ENCODE measurements at places on chromosomes 1 and 21. TPM values are rescaled to one million over a fixed set of nuclear protein-coding genes. Genes with fewer than 3 reads are reported as not detected.

RPE65 gene
- 0.24 TPM for total RNA-seq

GRCh38 chr1:112344754-112345423, 51.1 kb upstream of the CTTNBP2NL start:
- peak; percentile 65 for DNase-seq

- no peak for DNase-seq
These were observed 20.1 kb downstream of the GALNT2 start for GRCh38 chr1:230087028-230087716.

DNA sequence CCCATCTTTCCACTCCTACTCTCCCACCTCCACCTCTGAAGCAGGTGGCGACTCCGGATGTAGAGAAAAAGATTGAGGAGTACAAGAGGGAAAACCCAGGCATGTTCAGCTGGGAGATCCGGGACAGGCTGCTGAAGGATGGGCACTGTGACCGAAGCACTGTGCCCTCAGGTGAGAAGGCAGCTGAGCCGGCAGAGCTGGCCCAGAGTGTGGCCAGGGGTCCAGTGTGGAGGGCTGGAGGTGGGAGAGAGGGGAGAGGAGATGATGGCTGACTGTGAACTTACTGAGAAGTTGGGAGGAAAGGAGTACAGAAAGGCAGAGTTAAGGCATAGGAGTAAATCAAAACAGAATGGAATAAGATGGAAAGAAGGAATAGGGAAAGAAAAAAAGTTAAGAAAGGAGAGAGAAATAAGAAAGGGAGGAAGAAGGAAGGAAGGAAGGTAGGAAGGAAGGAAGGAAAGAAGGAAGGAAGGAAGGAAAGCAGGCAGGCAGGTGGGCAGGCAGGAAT, 4.5 kb downstream of the PAX7 start:
- no peak for DNase-seq

- no peak for DNase-seq
These were observed 6.1 kb downstream of the TIE1 start for GRCh38 chr1:43306688-43307457.

- DNase-seq = no peak
These were observed 8.7 kb downstream of the SYNJ1 start for GRCh38 chr21:32719085-32719484.

DNA sequence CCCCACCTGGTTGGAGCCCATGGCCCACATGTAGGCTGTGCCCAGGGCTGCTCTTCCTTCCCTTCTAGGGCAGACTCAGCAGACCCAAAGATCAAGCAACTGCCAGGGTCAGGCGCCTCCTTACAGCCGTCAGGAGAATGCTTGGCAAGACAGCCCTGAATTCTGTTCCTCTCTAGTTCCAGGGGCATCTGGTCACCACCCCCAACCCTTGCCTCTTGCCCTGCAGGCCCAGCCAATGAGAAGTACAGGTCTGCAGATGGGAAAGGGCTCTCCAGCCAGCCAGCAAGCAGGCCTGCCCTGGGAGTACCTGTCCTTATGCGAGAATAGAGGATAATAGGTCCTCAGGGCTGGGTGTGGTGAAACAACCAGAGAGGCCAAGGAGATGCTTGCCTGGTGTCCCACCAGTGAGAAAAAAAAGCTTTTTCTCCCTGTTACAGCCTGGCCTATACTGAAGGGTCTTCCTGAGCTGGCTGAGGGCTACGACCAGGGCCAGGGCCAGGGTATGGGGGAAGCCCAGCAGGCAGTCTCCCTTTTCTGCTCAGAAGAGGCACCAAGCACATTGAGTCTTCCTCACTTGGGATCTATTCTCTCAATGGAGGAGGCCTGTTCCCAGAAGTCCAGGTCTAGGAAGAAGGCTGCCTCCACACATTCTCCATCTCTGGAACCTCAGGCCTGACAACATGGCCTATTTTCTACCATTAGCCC, 31.4 kb downstream of the NAV1 start:
- DNase-seq = no peak

DNA sequence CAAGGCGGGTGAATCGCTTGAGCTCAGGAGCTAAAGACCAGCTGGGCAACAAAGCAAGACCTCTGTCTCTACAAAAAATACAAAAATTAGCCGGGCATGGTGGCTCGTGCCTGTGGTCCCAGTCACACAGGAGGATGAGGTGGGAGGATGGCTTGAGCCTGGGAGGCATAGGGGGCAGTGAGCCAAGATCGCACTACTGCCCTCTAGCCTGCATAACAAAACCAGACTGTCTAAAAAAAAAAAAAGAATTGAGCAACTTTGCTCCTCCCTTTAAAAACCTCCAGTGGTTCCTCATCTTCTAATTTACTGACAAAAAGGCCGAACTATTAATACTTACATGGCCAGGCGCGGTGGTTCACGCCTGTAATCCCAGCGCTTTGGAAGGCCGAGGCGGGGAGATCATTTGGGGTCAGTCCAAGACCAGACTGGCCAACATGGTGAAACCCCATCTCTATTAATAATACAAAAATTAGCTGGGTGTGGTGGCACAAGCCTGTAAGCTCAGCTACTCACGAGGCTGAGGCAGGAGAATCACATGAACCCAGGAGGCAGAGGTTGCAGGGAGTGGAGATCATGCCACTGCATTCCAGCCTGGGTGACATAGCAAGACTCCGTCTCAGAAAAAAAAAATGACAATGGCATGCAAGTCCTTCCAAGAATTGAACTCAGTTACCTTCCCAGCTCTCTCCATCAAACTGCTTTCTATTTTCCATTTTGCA, 4.4 kb downstream of the ACBD3 start:
- DNase-seq = no peak

GRCh38 chr1:27545876-27546275, 55.9 kb upstream of the WASF2 start:
- no peak for DNase-seq

CADM3 gene
- 0.42 TPM for total RNA-seq

GRCh38 chr1:118300808-118301207, 115.8 kb upstream of the SPAG17 start:
- DNase-seq = no peak

DNA sequence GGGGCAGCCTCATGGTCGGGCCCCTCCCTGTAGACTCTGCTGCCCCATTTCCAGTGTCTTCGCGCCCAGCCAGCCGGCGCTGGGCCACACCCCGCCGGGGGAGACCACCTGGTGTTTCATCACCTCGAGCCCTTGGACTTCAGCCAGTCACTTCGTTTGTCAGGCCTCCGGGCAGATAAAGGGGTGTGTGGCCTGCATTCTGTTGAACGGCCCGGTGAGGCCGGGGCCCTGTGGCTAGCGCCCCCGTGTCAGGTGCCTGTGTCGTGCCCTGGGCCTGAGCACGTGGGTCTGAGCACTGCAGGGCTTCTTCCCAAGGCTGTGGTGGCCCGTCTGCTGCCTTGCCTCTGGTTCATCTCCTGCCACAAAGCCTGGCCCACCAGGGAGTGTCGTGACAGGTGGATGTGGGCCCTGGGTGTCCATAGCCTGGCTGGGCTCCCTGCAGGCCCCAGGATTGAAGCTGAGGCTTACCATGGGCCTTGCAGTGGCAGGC, 65.2 kb upstream of the DIP2A start:
- no peak for DNase-seq

HSD3B2 gene
- 0.42 TPM for total RNA-seq

GRCh38 chr21:44728716-44729115, 17.3 kb upstream of the TSPEAR start:
- no peak for DNase-seq

OR2L13 gene
- total RNA-seq = 0.05 TPM

SPATA46 gene
- total RNA-seq = not detected

DNA sequence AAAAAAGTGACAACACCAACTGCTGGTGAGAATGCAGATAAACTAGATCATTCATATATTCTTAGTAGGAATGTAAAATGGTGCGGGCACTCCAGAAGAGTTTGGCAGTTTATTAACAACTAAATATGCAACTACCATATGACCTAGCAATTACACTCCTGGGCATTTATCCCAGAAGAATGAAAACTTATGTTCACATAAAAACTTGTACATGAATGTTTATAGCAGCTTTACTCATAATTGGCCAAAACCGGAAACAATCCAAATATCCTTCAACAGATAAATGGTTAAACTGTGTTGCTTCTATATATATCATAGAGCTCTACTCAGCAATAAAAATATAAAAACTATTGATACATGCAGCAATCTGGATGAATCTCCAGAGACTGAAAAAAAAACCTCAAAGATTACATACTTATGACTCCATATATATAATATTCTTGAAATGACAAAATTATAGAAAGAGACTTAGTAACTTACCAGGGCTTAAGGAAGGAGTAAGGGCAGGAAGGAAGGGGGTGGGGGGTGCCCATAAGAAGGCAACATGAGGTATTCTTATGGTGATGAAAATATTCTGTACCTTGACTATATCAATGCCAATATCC, 99.9 kb downstream of the KCNH1 start:
- no peak for DNase-seq

GRCh38 chr21:29419422-29419821, 120.7 kb downstream of the BACH1 start:
- no peak for DNase-seq

DNA sequence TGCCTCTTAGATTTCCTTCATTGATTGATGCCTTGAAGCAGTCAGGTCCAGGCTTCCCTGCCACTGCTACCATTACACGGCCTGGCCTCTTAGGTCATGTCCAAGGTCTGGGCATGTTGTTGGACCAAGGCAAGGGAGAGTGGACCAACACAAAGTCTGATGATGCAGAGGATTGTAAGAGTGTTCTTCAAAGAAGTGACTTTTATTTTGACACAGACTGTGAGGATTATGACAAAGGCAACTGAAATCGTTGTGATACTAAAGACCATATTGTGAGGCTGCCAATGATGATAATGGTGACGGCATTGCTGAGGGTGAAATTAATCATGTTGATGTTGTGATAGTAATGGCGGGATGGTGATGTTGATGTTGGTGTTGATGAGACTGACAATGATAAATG, 149.5 kb downstream of the GRIK3 start:
- DNase-seq = no peak

DNA sequence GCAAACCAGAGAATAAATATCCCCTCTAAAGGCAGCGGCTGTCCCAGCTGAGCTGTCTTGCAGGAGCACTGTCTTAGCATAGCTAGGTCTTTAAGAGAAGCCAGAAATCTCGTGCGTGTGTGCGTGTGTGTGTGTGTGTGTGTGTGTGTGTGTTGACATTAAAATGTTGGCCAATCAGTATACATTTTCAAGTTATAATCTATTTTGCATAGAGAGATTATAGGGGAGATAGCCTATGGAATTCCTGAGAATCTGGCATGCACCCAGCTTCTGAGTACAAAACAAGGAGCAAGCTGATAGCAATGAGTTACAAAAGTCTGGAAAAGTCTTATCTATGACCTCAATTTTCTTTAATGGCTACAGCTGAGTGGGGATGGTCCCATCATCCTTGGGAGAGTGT, 17.7 kb downstream of the METTL13 start:
- no peak for DNase-seq

- no peak for DNase-seq
These were observed 34.5 kb downstream of the UCK2 start for GRCh38 chr1:165861911-165862310.

DNA sequence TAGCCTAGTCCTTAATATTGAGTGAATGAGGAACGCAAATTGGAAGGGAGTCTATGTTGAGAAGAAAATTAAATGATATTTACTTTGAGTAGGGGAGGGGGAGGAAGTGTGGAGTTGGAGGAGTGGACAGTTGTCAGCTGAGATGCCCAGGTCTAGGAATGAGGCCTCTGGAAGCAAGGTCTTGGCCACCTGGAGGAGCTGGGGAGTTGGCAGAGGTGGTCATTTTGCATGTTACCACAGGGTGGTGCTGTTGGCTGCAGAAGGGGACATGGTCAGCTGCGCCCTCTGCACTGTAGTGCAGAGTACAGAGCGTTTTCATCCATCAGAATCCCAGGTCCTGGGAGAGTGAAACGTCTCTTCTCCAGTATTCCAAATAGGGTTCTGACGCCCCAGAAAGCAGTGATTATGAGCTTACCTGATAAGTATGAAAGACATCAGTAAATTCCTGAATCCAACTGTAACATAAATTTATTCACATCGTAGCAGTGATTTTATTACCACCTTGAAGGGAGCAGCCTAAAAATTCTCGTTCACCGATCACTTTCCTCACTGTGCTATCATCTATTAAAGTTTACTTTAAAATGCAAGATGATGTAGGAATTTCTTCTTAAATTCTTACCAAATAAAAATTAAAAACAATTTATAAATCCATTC, 13.8 kb downstream of the PARK7 start:
- no peak for DNase-seq

DNA sequence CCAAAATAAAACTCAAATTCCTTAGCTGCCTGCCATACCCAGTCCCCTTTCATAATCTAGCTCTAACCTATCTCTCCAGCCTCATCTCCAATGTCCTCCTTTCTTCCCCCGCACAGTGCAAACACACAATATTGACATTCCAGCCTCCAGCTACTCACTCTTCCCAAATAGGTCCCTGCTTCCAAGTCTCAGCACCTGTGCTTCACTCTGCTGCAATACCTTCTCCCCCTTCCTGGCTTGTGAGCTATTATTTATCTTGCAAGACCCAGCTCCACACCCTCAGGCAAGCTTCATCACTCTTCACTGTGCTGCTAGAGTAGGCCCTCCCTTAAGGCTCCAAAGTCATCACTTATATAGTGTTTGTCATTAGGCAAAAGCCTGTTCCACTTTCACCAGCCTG, 9.7 kb downstream of the PLPP3 start:
- no peak for DNase-seq

- no peak for DNase-seq
These were observed 44.1 kb upstream of the WLS start for GRCh38 chr1:68276448-68276847.

POU3F1 gene
- total RNA-seq = 0.09 TPM

DNA sequence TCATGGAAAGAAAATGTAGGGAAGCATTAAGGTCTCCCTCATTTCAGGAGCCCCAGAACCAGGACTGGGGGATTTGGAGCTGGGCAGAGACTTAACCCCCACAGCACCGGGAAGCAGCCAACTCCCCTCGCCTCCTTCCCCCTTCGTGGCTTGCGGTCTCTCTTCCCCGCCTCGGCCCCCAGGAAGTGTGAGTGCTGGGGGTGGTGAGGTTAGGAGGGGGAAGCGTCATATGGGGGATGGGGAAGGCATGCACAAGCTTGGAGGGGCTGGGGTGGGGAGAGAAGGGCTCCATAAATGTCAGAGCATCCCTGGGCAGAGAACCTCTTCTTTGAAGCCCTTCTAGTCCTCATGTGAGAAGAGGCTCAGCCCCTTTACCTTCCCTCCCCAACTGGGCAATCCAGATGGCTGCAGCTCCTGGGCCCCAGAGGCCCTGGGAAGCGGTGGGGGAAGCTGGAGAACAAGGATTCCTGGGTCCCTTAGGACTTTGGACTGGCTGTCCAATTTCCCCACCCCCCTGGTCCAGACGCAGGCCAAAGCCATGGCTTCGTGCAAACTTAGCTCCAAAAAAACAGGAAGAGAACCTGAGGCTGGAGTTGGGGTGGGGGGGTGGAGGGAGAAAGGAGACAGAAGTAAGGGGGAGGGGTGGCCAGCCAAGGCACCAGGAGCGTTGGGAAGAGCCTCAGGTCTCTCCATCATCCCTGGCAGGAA, 7.8 kb downstream of the ZBTB7B start:
- DNase-seq = no peak
